ENCODE measurements at places on chromosomes 5 and 9.

DNA sequence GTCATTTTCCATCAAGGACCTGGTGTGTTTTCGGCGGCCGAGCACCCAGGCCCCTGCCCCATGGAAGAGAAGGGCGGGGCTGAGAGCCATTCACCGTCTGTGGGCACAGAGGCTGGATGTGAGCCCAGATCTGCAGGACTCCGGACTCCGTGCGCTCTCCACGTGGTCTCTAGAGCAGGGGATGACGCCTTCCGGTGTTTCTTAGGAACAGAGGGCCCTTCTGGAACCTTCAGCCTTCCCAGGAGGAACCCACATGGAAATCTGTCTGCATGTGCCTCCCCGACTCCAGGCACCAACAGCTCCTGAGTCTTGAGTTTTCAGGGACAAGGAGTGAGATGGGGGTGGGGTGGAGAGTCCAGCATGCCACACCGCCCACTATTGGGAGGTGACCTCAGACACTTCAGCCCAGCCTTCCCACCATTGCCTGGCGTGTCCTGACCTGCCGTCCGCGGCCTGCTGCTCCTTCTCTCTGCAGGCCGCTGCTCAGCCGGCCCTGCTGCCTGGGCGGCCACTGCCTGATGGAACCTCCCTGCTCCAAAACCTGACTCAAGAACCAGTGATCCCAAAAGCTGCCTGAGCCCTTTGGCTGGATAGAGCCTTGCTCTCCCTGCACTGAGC lies 2.4 kb upstream of the RXRA start:
- no peak for DNase-seq

DNA sequence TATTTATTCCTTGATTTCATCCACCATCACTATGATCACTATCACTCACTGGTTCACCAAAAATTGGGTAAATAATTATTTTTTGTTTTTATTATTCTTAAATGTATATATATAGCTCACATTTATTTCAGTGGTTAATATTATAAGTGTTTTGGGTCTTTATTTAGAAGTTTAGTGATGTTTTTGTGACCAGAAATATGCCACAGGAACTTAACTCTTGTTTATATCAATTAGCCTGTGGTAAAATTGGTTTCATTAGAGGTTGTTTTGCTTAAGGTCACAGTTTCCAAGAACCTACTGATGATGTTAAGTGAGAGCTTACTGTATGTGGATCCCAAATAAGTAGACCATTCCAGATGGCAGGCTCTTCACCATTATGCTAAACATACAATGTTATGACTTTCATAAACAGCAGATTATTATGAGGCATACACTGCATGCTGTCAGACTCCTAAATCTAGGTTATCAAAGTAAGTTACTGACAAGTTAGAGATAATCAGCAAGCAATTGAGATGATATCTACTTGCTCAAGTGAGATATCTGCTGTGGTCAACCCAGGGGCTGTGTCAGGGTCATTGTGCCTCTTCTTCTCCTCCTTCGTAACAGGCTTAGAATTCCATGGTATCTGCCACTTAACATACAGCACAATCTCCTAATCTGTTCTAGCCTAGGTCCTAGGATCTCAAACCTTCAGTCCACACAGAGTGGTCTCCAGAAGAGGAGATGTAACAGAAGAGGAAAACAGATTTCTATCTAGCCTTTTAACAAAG lies 57.6 kb downstream of the NR3C1 start:
- no peak for DNase-seq

DNA sequence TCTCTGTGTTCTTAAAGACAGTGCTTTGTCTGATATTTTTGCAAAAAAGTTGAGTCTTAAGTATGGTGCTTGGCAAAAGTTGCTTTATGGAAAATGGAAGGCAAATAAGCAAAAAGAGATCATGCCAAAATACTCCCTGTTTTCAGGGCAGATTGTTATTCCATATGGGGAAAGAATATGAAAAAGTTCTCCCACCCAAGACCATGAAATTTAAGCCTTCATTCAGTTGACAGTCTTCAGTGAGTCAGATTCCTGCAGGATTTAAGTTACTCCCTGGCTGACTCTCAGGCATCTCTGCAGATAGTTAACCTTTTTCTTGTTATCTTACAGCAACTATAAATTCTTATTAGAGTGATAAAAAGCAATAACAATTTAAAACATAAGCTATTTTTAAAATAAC lies 601.6 kb downstream of the PDE4D start:
- no peak for DNase-seq

DNA sequence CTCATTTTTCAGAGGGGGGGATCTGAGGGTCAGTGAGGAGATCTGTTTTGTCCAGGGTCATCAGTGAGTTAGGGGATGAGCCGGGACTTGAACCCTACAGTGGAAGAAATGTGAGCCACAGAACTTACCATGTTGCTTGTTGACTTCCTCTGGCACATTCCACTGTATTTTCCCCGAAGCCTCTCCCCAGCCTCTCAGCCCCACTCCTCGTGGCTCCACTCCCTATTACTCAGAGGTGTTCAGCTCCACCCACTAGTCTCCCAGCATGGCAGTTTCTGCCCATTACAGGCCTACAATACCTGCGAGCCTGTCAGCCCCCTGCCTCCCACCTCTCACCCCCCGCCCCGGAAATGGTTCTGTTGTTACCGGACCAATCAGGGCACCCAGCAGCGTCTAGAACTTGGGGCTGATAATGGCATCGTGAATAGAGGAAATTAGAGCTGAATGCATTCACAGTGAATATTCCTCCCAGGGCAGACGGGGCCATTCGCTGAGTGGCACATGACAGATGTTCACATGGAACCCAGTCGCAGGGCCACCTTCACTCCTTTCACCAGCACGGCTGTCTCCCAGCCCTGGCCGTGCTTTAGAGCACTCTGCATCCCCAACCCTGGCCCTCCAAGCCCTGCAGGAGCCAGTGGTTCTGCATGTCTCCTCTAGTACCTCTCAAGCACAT lies 81.6 kb downstream of the KCNIP1 start:
- no peak for DNase-seq

- DNase-seq, result no peak
Observed at GRCh38 chr5:176614805-176615478, 5.0 kb upstream of the GPRIN1 start.

DNA sequence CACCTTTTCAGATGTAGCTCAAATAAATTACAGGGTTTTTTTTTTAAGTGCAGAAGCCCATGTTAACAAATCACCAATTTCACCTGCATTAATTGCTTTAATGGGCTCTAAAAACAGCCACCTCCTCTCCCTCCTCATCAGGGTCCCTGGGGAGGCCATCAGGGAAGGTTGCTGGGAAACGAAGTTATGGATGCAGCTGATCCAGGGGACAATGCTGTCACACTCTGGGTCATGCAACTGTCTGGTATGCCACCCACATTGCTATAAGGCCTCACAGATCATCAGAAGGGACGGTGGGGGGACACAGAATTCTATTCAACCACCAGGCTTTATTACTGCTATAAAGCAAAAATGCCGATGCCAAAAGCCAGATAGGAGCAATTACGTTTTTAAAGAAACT lies 9.3 kb downstream of the WHRN start:
- DNase-seq, result no peak

DNA sequence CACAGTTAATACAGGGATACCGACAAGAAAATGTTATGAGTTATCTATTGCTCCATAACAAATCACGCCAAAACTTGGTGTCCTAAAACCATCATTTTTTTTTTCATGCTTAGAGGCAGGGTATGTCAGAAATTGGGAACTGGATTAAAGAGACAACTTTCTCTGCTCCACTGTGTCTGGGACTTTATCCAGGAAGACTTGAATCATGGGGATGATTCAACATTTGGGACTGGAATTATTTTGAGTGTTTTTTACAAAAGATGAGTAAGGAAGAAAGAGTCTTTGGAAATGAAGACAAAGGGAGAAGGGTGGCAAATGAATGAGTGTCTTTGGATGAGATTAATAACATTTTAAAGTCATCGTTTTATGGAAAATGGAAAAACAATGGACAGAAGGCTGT lies 1883.7 kb upstream of the C9orf72 start:
- no peak for DNase-seq

DNA sequence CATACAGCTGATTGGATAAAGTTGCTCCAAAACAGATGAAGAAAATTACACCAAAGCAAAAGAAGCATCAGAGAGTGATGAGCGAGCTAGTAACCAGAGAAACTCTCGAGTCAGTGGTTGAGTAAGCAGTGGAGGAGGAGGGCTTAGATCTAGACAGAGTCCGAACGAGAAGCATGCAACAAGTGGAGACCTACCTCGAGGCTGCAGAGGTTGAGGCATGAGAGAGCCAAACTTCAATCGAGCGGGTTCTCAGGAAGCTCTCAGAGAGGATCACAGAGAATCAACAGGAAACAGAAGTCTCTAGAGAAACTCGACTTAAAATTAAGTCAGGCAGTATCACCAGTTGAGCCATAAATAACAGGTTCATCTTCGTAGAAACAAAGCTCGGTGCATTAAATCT lies 6.1 kb downstream of the RUSC2 start:
- no peak for DNase-seq

DNA sequence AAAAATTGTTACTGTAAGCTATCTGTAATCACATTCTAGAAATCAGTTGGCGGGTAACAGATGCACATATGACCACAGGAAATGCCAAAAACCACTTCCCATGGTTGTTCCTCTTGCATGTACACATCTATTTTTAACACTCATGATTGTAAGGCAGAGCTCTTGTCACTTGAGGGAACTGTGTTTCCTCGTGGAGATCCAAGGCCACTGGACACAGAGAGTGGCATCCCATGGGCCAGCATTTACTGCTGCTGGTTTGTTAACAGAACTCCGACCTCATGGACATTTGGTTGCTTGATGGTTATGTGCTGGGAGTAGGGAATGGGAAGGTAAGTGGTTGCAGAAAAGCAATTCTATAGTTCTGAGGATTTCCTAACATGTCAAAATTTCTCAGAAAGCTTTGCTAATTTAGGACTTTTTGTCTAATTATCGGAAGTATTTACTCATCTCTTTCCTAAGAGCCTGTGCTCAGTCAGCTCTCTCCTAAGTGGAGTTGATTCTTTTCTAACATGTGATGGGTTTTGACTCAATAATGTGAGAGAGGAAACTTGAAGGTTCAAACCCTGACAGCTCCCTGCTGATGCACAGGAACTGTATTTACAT lies 202.0 kb upstream of the NR3C1 start:
- DNase-seq, result no peak

DNA sequence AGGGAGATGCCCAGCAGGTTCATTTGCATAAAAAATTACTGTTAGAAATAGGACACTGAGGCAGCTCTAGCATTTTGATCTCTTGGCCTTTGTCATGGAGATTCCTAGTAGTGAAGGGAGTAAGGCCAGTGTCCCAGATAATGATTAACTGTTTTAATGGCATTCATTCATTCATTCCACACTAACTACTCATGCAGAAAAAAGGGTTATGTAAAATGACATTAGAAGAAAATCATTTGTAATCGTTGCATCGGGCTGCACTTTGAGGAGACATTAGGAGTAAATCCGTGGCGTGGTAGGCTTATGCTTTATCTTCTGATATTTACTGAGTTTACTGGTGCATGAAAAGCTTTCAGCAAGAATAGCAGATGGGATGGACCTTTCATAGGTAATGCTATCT lies 82.6 kb upstream of the GRHPR start:
- DNase-seq, result no peak
